ENCODE measurements at places on chromosomes 4 and X. TPM values are rescaled to one million over a fixed set of nuclear protein-coding genes. Genes with fewer than 3 reads are reported as not detected.
A peak's percentile ranks its signal among the peaks of the same experiment; 100 is the strongest.

DNA sequence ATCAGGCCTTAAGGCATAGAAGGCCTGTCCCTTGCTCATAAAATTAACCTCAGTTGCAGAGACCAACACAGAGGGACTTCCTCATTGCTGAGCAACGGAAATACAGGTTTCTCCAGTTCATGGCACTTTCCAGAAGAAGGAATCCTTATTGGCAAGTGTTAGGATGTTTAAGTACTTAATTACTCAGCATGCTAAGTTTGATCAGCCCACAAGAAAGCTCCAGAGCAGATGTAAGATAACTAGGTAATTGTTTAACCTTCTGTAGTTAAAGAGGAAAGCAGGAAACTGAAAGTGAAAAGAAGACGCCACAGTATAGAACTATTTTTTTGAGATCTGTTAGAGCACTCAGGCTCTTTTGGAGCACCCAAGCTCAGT, 33.5 kb downstream of the SMS start:
- H3K27ac ChIP-seq: peak overlapping the region; percentile 92
- peaks cover 11% of the 10 kb centered on the region for H3K36me3 ChIP-seq
- peak overlapping the region; percentile 82 for H3K4me3 ChIP-seq
- H3K4me1 ChIP-seq: peaks cover 16% of the 10 kb centered on the region
- no peaks in the 10 kb centered on the region for H3K27me3 ChIP-seq

DNA sequence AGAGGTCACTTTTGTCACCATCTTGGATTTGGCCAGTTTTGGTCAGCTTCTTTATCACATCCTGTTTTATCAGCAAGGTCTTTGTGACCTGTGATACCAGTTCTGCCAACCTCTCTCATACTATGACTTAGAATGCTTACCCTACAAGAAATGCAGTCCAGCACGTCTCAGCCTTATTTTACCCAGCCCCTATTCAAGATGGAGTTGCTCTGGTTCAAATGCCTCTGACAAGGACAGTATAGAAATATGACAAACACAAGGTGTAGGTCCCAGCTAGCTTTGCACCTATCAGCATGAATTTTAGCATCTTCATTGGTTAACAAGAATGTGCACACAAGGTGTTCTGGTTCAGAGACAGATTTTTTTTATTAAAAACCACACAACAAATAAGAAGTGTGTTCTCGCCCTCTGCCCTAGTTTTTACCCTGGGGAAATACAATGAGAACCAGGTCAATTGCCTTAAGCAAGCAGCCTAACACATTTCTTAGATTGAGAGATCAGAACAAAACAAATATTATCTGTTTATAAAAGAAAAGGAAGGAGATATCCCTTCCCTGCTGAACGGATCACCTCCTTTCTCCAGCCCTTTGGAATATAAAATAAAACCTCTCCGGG, 962.3 kb upstream of the PRKX start:
- no peaks in the 10 kb centered on the region for H3K36me3 ChIP-seq
- no peak for DNase-seq
- no peak overlapping the region for H3K27ac ChIP-seq
- H3K27me3 ChIP-seq: no peaks in the 10 kb centered on the region
- no peaks in the 10 kb centered on the region for H3K4me1 ChIP-seq

GRCh38 chr4:175385797-175386196, 426.3 kb downstream of the GPM6A start:
- no peaks in the 10 kb centered on the region for H3K4me1 ChIP-seq
- no peaks in the 10 kb centered on the region for H3K36me3 ChIP-seq
- no peak overlapping the region for H3K27ac ChIP-seq
- no peak for DNase-seq

DNA sequence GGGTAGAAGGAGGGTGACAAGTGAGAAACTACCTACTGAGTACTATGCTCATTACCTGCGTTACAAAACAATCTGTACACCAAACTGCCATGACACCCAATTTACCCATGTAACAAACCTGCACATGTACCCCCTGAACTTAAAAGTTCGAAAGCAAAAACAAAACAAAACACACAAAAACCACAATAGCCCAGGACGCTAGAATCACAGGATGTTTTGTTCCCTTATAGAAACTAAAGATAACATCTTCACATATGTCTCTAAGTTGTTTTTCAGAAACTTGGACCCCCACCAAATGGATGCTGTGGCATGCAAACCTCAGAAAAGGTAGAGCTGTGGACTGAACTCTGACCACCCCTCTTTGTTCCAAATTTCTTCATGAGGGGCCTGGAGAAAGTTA, 25.2 kb upstream of the PNMA5 start:
- peaks cover 13% of the 10 kb centered on the region for H3K27me3 ChIP-seq
- no peak overlapping the region for H3K4me3 ChIP-seq
- no peaks in the 10 kb centered on the region for H3K36me3 ChIP-seq
- H3K4me1 ChIP-seq: peaks cover 3% of the 10 kb centered on the region
- DNase-seq: no peak

GRCh38 chr4:123246085-123246484, 150.5 kb upstream of the SPRY1 start:
- no peak overlapping the region for H3K27ac ChIP-seq
- no peaks in the 10 kb centered on the region for H3K27me3 ChIP-seq
- DNase-seq: no peak

DNA sequence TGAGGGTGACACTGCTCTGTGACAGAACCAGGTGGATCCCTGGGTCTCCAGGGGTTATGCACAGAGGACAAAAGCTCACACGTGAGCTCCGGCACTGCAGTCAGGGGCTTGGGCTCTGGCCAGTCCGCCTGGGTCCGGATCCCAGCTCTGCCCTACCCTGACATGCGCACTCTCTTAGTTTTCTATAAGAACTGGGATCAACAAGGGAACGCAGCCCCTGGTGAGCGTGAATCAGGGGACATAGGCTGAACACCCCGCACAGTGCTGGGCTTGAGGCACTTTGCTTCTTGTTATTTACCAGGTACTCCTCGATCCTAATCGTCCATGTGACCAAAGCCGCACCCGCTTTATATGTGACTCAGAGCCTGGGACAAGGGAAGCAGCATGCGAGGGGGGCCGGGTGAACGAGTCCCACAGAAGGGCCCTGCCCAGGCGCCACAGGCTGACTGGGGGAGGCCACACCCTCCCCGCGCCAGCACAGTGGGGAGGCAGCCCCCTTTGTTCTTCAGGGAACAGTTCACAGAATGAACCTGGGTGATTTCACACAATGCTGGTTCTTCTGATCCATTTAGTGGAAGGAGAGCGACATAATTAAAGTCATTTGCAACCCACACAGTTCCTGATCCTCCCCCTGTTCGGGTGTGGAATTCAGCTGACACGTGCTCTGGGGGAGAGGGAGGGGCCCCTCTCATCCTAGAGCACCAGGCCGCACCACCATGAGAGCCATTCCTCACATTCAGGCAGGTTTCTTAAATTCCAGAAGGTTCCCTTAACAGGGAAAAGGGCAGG, 55.5 kb downstream of the WFS1 start:
- H3K27ac ChIP-seq: no peak overlapping the region
- DNase-seq: no peak
- H3K27me3 ChIP-seq: peaks cover 34% of the 10 kb centered on the region
- peaks cover 11% of the 10 kb centered on the region for H3K4me1 ChIP-seq
- no peaks in the 10 kb centered on the region for H3K36me3 ChIP-seq

DNA sequence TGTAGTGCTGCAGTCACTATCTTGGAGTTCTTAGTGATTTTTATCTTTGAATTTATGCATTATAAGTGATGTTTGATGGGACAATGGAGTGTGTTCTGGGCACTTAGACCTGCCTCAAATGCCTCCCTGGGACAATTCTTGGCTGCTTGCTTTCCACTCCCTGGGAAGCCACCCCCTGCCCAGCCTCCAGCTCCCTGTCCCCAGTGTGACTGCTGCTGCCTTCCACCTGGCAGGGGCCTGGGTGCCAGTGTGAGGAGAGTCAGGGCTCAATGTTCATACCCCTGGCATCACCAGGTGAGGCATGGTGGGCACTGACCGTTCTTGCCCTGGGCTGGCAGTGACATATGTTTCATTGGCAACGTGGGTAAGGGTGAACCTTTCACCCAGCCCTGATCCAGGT, 14.8 kb downstream of the MSX1 start:
- H3K27me3 ChIP-seq: peaks cover 72% of the 10 kb centered on the region
- H3K36me3 ChIP-seq: no peaks in the 10 kb centered on the region
- no peak overlapping the region for H3K4me3 ChIP-seq
- peaks cover 6% of the 10 kb centered on the region for H3K4me1 ChIP-seq
- no peak for DNase-seq

- H3K4me1 ChIP-seq: no peaks in the 10 kb centered on the region
- no peak overlapping the region for H3K27ac ChIP-seq
- no peak overlapping the region for H3K4me3 ChIP-seq
- no peaks in the 10 kb centered on the region for H3K27me3 ChIP-seq
- no peaks in the 10 kb centered on the region for H3K36me3 ChIP-seq
- DNase-seq: no peak
Measured at GRCh38 chr4:107283587-107284559, 247.8 kb upstream of the DKK2 start.

- peak overlapping the region; percentile 82 for H3K4me3 ChIP-seq
- peaks cover 74% of the 10 kb centered on the region for H3K27me3 ChIP-seq
- peak; percentile 63 for DNase-seq
- peaks cover 22% of the 10 kb centered on the region for H3K4me1 ChIP-seq
- peaks cover 1% of the 10 kb centered on the region for H3K36me3 ChIP-seq
- peak overlapping the region; percentile 17 for H3K27ac ChIP-seq
Measured at GRCh38 chr4:89837385-89837992, 528 bp upstream of the SNCA start.

DNA sequence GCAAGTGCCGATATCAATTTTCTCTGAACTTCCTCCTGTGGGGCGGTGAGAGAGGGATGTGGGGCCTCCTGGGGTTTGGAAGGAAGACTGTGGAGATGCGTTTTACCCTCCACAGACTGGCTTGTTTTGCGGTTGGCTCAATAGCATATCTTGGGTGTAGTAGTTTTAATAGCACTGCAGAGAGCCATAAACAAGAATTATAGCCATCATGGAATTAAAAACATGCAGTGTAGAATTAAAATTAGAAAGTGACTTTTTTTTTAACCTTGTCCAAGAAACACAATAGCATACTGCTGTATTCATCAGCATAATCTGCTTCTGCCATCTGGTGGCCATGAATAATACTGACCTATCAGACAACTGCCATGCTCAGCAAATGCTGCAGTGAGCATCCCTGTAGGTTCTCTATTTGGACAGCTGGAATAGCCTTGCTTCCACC, 47.3 kb upstream of the SCML1 start:
- peaks cover 2% of the 10 kb centered on the region for H3K4me1 ChIP-seq
- no peaks in the 10 kb centered on the region for H3K27me3 ChIP-seq
- H3K36me3 ChIP-seq: no peaks in the 10 kb centered on the region

- H3K4me3 ChIP-seq: no peak overlapping the region
- H3K4me1 ChIP-seq: no peaks in the 10 kb centered on the region
- H3K27ac ChIP-seq: no peak overlapping the region
- no peaks in the 10 kb centered on the region for H3K27me3 ChIP-seq
Measured at GRCh38 chr4:70191647-70192046, 3.9 kb upstream of the ODAM start.

- no peak overlapping the region for H3K4me3 ChIP-seq
- no peaks in the 10 kb centered on the region for H3K4me1 ChIP-seq
- DNase-seq: no peak
- H3K27ac ChIP-seq: no peak overlapping the region
- H3K27me3 ChIP-seq: peaks cover 11% of the 10 kb centered on the region
- H3K36me3 ChIP-seq: no peaks in the 10 kb centered on the region
Measured at GRCh38 chr4:53547983-53548382, 43.3 kb downstream of the LNX1 start.

GRCh38 chr4:13483768-13484121, 395 bp downstream of the RAB28 start:
- H3K36me3 ChIP-seq: peaks cover 2% of the 10 kb centered on the region
- DNase-seq: no peak
- peaks cover 8% of the 10 kb centered on the region for H3K27me3 ChIP-seq
- H3K27ac ChIP-seq: peak overlapping the region; percentile 98
- peaks cover 22% of the 10 kb centered on the region for H3K4me1 ChIP-seq

- DNase-seq: peak; percentile 61
- peaks cover 7% of the 10 kb centered on the region for H3K27me3 ChIP-seq
- peaks cover 14% of the 10 kb centered on the region for H3K36me3 ChIP-seq
- H3K4me3 ChIP-seq: peak overlapping the region; percentile 97
- peaks cover 18% of the 10 kb centered on the region for H3K4me1 ChIP-seq
Measured at GRCh38 chrX:134171661-134172587, 65.1 kb upstream of the CCDC160 start.

DNA sequence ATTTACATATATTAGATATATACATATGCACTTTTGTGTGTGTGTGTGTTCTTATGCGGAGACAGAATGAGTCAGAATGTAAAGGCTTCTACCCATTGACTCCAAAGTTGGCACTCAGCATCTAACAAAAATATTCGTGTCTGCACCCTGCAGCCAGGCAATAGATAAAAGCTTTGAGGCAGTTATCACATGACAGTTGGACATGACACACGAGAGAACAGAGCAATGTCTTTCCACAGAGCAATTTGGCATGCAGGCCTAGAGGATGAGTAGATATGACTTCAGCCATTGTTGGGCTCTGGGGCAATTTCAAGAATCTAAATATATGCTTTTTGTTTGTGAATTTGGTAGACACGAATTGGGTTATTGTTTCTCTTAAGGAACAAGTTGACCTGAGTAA, 391.2 kb downstream of the SLITRK2 start:
- no peaks in the 10 kb centered on the region for H3K36me3 ChIP-seq
- H3K27me3 ChIP-seq: no peaks in the 10 kb centered on the region
- DNase-seq: no peak

GRCh38 chr4:113114884-113115283, 65.4 kb downstream of the ANK2 start:
- no peaks in the 10 kb centered on the region for H3K36me3 ChIP-seq
- no peak for DNase-seq
- H3K27me3 ChIP-seq: no peaks in the 10 kb centered on the region
- H3K4me3 ChIP-seq: no peak overlapping the region
- no peaks in the 10 kb centered on the region for H3K4me1 ChIP-seq

- H3K27ac ChIP-seq: no peak overlapping the region
- H3K27me3 ChIP-seq: peaks cover 8% of the 10 kb centered on the region
- no peaks in the 10 kb centered on the region for H3K36me3 ChIP-seq
- no peak overlapping the region for H3K4me3 ChIP-seq
- DNase-seq: no peak
Measured at GRCh38 chrX:23364416-23364815, 29.8 kb downstream of the PTCHD1 start.

DNA sequence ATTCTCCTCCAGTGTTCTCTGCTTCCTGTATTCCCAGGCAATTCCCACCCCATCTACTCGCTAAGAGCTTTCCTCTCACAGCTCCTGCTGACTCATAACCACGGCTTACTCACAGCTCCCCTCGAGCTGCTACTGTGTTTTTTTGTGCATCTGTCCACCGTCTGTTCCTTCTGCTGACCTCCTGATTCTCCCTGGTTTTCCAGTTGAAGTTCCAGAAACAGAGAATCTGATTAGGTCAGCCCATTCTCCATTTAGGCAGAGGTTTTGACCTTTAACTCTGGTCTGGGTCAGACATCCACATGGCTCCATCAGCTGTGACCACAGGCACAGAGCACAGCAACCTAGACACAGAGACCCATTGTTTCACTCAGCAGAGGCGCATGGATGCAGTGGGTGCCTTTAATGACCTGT, 5.5 kb upstream of the SMIM20 start:
- no peaks in the 10 kb centered on the region for H3K36me3 ChIP-seq
- no peak for DNase-seq
- H3K4me3 ChIP-seq: no peak overlapping the region
- H3K4me1 ChIP-seq: peaks cover 6% of the 10 kb centered on the region

- no peaks in the 10 kb centered on the region for H3K27me3 ChIP-seq
- H3K27ac ChIP-seq: no peak overlapping the region
- H3K36me3 ChIP-seq: no peaks in the 10 kb centered on the region
Measured at GRCh38 chrX:105567082-105567481, 255.3 kb upstream of the NRK start.

The XAGE2 gene
- not detected for total RNA-seq

The CORIN gene
- 0.39 TPM for total RNA-seq

The ADH1B gene
- not detected for total RNA-seq

The SPANXB1 gene
- total RNA-seq: not detected

The S100P gene
- total RNA-seq: not detected

The FGB gene
- not detected for total RNA-seq

The CLDN34 gene
- not detected for total RNA-seq

The FBXW7 gene
- 80.2 TPM for total RNA-seq

The ITGB1BP2 gene
- total RNA-seq: 4.9 TPM

The DCHS2 gene
- total RNA-seq: 0.17 TPM

The BEND2 gene
- not detected for total RNA-seq

The CSN3 gene
- total RNA-seq: not detected
